ENCODE measurements at places on chromosomes 7 and 10.

- DNase-seq, result no peak
Measured at GRCh38 chr7:106021151-106022067, 58.3 kb downstream of the CDHR3 start.

DNA sequence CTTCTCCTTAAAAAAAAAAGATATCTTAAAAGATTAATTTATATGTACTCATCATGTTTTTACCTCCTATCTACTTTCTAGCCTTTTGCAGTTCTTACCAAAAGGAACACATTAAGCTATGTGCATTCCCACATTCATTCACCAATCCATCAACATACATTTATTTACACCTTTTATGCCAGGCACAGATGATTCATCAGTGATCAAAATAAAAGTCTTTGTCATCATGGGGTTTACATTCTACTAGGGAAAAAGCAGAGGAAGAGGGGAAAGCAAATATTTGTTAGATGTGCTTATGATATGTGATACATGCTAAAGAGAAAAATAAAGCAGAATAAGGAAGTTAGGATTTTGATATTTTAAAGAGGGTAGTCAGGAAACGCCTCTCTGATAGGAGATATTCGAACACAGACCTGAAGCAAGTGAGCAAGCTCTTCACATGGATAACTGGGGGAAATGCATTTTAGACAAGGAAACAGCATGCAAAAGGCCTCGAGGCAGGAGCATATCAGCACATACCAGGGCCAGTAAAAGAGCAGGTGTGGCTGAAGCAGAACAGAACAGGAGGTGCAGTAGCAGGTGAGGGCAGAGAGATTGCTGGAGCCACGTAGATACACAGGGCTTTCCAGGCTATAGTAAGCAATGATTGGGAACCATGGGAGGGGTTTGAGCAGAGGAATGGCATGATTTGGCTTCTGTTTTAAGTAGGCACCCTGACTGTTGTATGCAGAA is 67.4 kb downstream of the REEP3 start:
- DNase-seq, result no peak

DNA sequence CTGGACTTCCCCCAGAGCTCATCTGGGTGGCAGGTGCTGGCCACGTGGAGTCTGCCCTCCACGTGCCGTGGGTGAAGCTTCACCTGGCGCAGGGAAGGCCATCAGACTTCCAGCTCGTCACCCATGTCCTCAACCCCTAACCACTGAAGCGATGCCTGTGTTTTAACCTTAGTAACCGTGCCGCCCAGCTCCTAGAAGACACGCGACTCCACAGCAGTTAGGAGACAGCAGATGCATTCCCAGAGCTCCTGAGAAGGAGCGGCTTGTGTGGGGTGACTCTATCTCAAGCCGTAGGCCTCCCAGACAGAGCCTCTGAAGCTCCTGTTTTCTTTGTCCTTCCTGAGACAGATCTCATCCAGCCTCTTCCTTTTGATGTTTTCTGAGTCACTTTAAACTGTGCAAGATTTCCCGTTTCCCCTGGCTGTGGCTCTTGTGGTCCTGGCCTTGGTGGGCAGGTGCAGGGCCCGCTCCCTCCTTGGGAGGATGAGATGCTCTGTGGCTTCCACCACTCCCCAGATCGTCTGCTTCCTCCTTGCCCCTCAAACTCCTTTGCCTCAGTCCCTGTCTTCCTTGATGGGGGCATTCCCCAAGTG is 41.4 kb upstream of the AP5Z1 start:
- no peak for DNase-seq

DNA sequence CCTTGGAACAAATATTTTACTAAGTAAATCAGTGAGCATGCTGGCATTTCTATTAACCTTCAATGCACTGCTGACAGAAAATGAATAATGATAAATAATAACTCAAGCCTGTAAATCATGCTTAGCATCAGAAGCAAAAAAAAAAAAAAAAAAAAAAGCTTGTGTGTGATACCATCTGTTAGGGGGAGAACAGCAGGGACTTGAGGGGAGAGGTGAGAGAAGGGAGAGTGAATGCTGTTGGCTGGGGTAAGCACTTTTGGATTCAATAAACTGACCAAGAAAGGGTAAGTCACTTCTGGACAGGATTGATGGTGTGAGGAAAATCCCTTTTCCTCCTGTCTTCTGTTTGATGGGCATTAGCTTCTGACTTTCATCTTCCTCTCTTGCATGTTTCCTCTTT is 996.4 kb downstream of the KCNMA1 start:
- DNase-seq, result no peak

DNA sequence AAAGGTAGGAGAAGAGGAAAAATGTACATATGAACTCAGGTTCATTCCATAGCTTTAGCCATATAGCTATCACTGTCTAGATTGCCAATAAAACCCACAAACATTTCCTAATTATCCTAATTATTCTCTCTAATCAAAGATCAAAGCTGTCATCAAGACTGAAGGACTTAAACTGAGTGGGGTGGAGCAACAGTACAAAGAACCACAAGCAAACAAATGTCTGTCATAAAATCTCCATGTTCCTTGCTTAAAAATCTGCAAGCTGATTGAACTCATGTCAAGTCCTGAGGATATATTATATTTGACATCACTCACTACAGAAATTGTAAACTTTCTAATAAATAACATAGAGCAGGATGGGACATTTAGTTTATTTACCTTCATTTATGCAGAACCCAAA is 315.9 kb downstream of the SNX13 start:
- DNase-seq, result no peak

- no peak for DNase-seq
Measured at GRCh38 chr10:75544993-75545706, 113.7 kb downstream of the LRMDA start.

- no peak for DNase-seq
Measured at GRCh38 chr7:117666031-117666430, 186.2 kb downstream of the CFTR start.

GRCh38 chr10:28169525-28169924 is 133.3 kb downstream of the MPP7 start:
- no peak for DNase-seq

GRCh38 chr7:28102797-28103196 is 77.8 kb downstream of the JAZF1 start:
- DNase-seq, result no peak

DNA sequence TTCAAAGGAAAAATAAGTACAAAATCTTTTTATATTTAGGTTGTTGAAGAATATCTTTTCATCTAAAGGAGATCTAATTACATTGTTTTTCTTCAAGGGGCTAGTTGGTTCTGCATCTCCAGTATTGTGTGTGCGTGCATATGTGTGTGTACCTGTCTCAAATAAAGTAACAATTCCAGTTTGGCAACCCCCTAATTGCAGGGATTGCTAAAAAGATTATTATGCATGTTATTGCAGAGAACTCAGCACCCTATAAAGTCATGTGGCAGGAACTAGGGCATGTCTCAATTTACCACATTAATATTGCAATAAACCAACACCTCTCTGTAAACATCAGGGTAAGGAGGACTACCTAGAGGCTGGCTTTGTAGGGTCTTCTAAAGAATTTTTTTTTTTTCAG is 37.0 kb downstream of the MRPS33 start:
- no peak for DNase-seq

GRCh38 chr10:73950155-73950948 is 39.4 kb downstream of the PLAU start:
- DNase-seq, result no peak

DNA sequence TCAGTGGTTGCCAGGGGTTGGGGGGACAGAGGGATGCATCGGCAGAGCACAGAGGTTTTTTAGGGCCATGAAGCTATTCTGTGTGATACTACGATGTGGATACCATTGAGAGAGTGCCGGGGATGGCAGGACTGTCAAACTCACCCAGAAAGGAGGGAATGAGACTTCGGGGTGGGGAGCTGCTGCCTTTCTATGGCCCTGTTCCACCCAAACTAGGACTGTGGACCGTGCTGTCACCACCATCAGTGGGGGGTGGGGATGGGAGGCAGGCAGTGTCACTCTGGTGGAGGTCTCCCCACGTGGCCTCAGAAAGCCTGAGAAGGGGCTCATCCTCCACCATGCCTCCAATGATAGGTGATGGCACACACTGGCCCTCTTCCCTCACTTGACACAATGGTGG is 146.2 kb downstream of the PTPN20 start:
- DNase-seq, result no peak

GRCh38 chr7:104175361-104175984 is 32.3 kb downstream of the ORC5 start:
- DNase-seq, result no peak

- no peak for DNase-seq
Measured at GRCh38 chr10:19904202-19904661, 88.0 kb downstream of the PLXDC2 start.

DNA sequence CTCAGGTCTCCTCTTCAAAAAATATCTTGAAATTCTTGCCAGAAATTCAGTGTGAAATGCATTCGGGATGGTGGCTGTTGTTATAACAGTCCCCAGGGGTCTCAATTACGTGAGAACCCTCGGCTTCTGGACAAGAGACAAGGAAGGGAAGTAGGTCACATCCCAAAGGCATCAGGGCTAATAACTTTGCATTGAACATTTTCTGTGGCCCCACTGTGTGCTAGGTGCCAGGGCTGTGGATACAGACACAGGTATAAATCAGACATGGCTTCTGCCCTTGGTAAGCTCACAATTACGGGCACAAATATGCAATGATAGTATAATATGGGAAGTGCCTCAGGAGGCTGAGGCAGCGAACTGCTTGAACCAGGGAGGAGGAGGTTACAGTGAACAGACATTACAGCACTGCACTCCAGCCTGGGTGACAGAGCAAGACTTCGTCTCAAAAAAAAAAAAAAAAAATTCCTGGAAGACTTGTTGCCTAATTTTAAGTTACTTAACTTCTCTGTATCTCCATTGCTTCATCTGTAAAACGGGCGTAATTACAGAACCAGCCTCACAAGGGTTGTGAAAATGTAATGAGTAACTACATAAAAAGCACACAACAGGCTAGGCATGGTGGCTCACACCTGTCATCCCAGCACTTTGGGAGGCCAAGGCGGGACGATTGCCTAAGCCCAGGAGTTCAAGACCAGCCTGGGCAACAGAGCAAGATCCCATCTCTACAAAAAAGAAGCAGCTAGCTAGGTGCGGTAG is 2.5 kb upstream of the RHBDD2 start:
- no peak for DNase-seq

- DNase-seq, result no peak
Measured at GRCh38 chr7:36635091-36635490, 89.2 kb downstream of the AOAH start.

DNA sequence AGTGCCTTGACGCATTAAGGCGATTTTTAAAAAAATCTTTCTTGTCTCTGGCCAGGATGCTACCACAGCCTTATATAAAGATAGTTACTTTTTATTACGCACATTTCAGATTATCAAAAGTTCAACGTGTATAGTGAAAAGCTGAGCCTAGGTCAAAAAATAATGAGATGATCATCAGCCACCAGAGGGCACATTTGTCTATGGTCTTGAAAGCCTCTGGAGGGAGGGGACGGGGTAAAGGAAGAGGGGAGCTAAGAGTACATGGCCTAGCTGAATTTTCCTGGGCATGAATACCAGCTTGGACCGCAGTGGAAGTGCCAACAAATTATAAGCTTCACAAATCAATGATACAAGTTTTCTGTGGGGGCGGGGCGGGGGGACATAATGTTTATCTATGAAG is 285.9 kb upstream of the SMIM30 start:
- DNase-seq, result no peak

- no peak for DNase-seq
Measured at GRCh38 chr10:29807163-29807806, 172.5 kb upstream of the SVIL start.
